ENCODE measurements at places on chromosomes 11 and 22. TPM values are rescaled to one million over a fixed set of nuclear protein-coding genes. Genes with fewer than 3 reads are reported as not detected.

GRAP2 gene
- total RNA-seq, result not detected

CARD10 gene
- 8.9 TPM for total RNA-seq

MOGAT2 gene
- not detected for total RNA-seq

CHRNA10 gene
- total RNA-seq, result 0.34 TPM

KRTAP5-10 gene
- not detected for total RNA-seq

PATE3 gene
- not detected for total RNA-seq

OR4A16 gene
- not detected for total RNA-seq

NCAPD3 gene
- 20.5 TPM for total RNA-seq

CATSPER1 gene
- not detected for total RNA-seq

POU2AF1 gene
- not detected for total RNA-seq

CHCHD10 gene
- total RNA-seq, result 4.9 TPM

OR5P2 gene
- not detected for total RNA-seq

DLG2 gene
- 0.45 TPM for total RNA-seq

LARGE2 gene
- 0.17 TPM for total RNA-seq

MEN1 gene
- 20.8 TPM for total RNA-seq

CSNK1E gene
- 132 TPM for total RNA-seq

DDTL gene
- total RNA-seq, result 0.50 TPM

PTDSS2 gene
- 33.9 TPM for total RNA-seq

PRRG4 gene
- not detected for total RNA-seq

SLCO2B1 gene
- total RNA-seq, result not detected

PYGM gene
- 0.30 TPM for total RNA-seq

KRTAP5-2 gene
- total RNA-seq, result not detected

NAA40 gene
- 8.8 TPM for total RNA-seq

FAT3 gene
- 0.59 TPM for total RNA-seq

MOV10L1 gene
- 0.67 TPM for total RNA-seq

GRIA4 gene
- 0.34 TPM for total RNA-seq

ANO5 gene
- under 0.01 TPM for total RNA-seq

MS4A3 gene
- total RNA-seq, result not detected

CEND1 gene
- total RNA-seq, result 3.9 TPM

FOSL1 gene
- 108 TPM for total RNA-seq

SHISA8 gene
- total RNA-seq, result not detected

TRAPPC4 gene
- 82.4 TPM for total RNA-seq

PDE3B gene
- 2.8 TPM for total RNA-seq

SPDYC gene
- total RNA-seq, result not detected

C22orf31 gene
- not detected for total RNA-seq

C22orf42 gene
- not detected for total RNA-seq

SYVN1 gene
- total RNA-seq, result 29.3 TPM

GRK3 gene
- total RNA-seq, result 1.6 TPM

KRTAP5-1 gene
- not detected for total RNA-seq

OR5AN1 gene
- not detected for total RNA-seq

TIRAP gene
- total RNA-seq, result 3.7 TPM

CACNA1I gene
- not detected for total RNA-seq

POTEH gene
- total RNA-seq, result not detected

CDC45 gene
- total RNA-seq, result 47.9 TPM

OR51I1 gene
- total RNA-seq, result not detected

MEI1 gene
- 0.50 TPM for total RNA-seq

LRRC56 gene
- total RNA-seq, result 0.34 TPM

APOL6 gene
- 4.3 TPM for total RNA-seq

CDC42EP1 gene
- 70.0 TPM for total RNA-seq

TPBGL gene
- total RNA-seq, result not detected

OR2AT4 gene
- not detected for total RNA-seq

RAG2 gene
- total RNA-seq, result not detected

FGF3 gene
- total RNA-seq, result not detected

SYT13 gene
- not detected for total RNA-seq

CABP7 gene
- 0.17 TPM for total RNA-seq

SSTR3 gene
- not detected for total RNA-seq

RHBDD3 gene
- total RNA-seq, result 19.8 TPM

GUCY1A2 gene
- 0.15 TPM for total RNA-seq

ARL14EP gene
- 10.8 TPM for total RNA-seq
